ENCODE measurements at places on chromosomes 7 and 10. TPM values are rescaled to one million over a fixed set of nuclear protein-coding genes. Genes with fewer than 3 reads are reported as not detected.
A peak's percentile ranks its signal among the peaks of the same experiment; 100 is the strongest.

GRCh38 chr7:25520516-25520915, 292.2 kb upstream of the NPVF start:
- DNase-seq = no peak

GRCh38 chr7:4461531-4461930, 220.6 kb upstream of the FOXK1 start:
- DNase-seq = no peak

OR9A2 gene
- polyA plus RNA-seq = not detected

GRCh38 chr7:112398534-112398933, 51.7 kb upstream of the IFRD1 start:
- DNase-seq = no peak

VOPP1 gene
- 45.7 TPM for polyA plus RNA-seq

CLDN15 gene
- 1.9 TPM for polyA plus RNA-seq

SUN3 gene
- 0.01 TPM for polyA plus RNA-seq

GRCh38 chr7:23345601-23346000, 46.5 kb downstream of the MALSU1 start:
- no peak for DNase-seq

CADPS2 gene
- polyA plus RNA-seq = 1.6 TPM

C10orf143 gene
- 4.1 TPM for polyA plus RNA-seq

DNA sequence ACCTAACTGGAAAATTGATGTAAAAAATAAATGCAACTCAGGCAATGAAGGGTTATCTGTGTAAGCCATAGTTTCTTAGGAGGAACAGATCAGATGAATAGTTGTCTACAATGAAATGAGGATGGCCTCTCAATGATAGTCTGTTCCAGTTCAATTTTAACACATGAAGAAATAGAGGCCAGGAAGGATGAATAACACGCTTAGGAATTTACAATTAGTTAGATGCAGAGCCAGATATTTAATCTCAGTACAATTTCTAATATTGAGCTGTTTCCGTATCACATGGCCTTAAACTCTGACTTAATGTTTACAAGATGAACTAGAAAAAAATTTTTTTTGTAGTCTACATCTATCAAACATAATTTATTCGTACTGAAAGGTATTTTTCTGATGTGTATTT, 176.6 kb downstream of the GALNT11 start:
- no peak for DNase-seq

- no peak for DNase-seq
These were observed 136.1 kb downstream of the SEMA3A start for GRCh38 chr7:84058311-84059076.

DNA sequence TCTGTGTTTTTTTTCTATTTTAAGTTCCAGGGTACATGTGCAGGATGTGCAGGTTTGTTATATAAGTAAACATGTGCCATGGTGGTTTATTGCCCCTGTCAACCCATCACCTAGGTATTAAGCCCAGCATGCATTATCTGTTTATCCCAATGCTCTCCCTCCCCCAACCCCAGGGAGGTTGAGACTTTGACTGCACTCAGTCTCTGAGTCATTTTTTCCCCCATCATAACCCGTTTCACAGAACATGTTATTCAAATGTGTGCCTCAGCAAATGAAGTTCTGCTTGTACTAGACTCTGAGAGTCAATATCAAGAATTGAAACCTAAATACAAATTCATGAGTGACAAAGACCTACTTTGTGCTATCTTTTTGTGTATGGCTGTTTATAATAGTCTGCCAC, 70.0 kb upstream of the CYP26C1 start:
- DNase-seq = no peak

- DNase-seq = no peak
These were observed 111.7 kb upstream of the PLXNA4 start for GRCh38 chr7:132687981-132688383.

GRCh38 chr7:139124084-139124914, 14.8 kb upstream of the ZC3HAV1 start:
- DNase-seq = no peak

CYP17A1 gene
- polyA plus RNA-seq = 0.03 TPM

DNA sequence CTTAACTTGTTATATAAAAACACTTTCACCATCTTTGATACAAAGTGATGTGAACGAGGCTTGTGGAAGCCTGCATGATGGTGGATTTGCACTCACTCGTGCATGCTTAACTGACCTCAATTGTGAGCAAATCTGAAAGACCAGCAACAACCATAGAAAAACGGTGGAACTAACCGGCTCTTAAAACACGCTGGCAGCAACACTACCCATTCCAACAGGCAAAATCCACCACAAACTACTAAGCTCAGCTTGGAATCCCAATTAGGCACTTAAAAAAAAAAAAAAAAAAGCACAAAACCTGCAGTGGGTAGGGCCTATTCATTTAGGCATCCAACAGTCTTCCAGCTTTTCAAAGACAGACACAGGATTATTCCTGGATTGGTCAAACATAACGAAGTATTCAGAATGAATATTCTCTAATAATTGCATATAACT, 1.8 kb downstream of the GDI2 start:
- no peak for DNase-seq

GRCh38 chr7:158128572-158128971, 459.1 kb downstream of the PTPRN2 start:
- DNase-seq = peak; percentile 8

- no peak for DNase-seq
These were observed 97.5 kb upstream of the CCDC6 start for GRCh38 chr10:60003651-60004523.

NEUROD6 gene
- not detected for polyA plus RNA-seq

HHEX gene
- 1.5 TPM for polyA plus RNA-seq

DNA sequence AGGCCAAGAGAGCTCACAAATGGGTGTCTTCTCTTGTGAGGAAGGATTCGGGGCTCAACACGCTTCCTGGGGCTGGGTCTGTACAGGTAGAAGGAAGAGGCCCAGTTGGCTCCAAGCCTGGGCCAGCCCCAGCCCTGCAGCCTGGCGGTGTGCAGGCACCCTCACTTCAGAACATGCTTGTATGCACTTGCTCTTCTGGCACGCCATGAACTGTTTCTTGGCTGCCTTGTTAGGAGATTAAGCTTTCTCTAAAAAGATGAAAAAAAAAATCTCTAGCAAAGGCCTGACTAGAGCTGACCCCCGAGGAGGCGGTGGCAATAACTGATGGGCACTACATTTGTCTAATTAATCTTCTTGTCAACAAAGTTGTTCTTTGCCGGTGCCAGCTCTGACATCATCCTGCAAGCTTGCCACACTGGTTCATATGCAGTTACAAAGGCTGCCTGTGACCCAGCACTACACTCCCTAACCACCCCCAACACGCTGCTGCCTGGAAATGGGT, 94.7 kb downstream of the WDR11 start:
- DNase-seq = no peak

- DNase-seq = peak; percentile 74
These were observed 48.6 kb upstream of the PPIF start for GRCh38 chr10:79298403-79299244.

GRCh38 chr7:116897661-116898060, 35.3 kb downstream of the CAPZA2 start:
- no peak for DNase-seq

BTRC gene
- 17.6 TPM for polyA plus RNA-seq

DNA sequence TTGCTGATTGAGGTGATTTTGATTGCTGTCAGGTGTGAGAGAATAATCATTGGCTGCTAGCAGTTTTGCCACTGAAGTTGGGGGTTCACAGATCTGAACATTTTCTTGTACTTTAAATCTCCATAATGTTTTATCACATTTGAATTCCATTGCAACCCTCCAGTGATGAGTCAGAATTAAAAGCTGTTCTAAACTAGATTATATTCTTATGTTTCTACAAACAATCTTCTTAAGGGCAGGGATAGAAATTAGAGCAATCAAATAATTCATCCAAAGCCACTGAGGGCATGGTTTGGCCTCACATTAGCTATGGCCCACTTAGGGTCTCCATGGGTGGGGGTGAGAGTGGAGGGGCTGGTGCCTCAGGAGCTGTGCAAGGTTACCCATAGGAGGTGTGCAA, 53.0 kb upstream of the RPA3 start:
- no peak for DNase-seq

GRCh38 chr10:67114945-67115344, 189.1 kb downstream of the LRRTM3 start:
- no peak for DNase-seq

GRCh38 chr7:13990319-13990983, 985 bp upstream of the ETV1 start:
- DNase-seq = peak; percentile 58

FFAR4 gene
- 0.18 TPM for polyA plus RNA-seq

- DNase-seq = no peak
These were observed 17.9 kb upstream of the BAIAP2L1 start for GRCh38 chr7:98418636-98419315.

DNA sequence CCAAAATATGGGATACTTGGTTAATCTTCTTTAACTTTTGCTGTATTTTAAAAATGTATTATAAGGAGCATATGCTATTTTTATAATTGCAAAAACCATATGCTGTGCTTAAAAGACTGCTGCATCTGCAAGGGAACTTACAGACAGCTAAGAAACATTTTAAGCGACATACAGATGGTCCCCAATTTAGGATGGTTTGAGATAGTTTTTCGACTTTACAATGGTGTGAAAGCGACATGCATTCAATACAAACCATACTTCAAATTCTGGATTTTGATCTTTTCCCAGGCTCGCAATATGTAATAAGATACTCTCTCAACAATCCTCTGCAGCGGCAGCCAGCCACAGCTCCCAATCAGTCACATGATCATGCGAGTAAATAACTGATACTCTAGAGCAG, 73.2 kb downstream of the SHTN1 start:
- DNase-seq = no peak

GRCh38 chr7:2158331-2159175, 74.2 kb downstream of the MAD1L1 start:
- peak; percentile 26 for DNase-seq

DNA sequence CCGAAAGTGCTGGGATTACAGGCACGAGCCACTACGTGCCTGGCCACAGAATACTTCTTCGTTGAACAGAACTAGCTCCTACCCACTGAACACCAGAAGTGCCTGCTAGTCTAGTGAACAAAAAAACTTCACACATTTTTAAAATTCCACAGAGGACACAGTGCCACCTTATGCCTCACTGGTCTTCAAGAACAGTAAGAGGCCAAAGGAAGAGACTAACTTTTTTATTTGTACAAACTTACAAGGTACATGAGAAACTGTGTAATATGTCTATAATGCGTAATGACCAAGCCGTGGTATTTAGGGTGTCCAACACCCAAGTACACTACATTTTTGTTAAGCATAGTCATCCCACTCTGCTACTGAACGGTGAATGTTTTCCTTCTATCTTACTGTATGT, 144.4 kb upstream of the PTER start:
- DNase-seq = no peak

- no peak for DNase-seq
These were observed 58.8 kb downstream of the CAV1 start for GRCh38 chr7:116583653-116584052.

GRCh38 chr7:150412016-150412415, 32.9 kb downstream of the ZNF775 start:
- peak; percentile 28 for DNase-seq

TAS2R5 gene
- polyA plus RNA-seq = 0.21 TPM

- peak; percentile 34 for DNase-seq
These were observed 6.2 kb upstream of the HOXA11 start for GRCh38 chr7:27191161-27191731.

GRCh38 chr7:939843-940242, 14.6 kb downstream of the ADAP1 start:
- no peak for DNase-seq

SGCE gene
- polyA plus RNA-seq = 6.1 TPM

GRCh38 chr10:13960603-13961002, 370.1 kb downstream of the FRMD4A start:
- no peak for DNase-seq

GRCh38 chr10:103722632-103723031, 132.7 kb downstream of the SH3PXD2A start:
- no peak for DNase-seq

- no peak for DNase-seq
These were observed 80.1 kb downstream of the GRID1 start for GRCh38 chr10:86286236-86287109.

DNA sequence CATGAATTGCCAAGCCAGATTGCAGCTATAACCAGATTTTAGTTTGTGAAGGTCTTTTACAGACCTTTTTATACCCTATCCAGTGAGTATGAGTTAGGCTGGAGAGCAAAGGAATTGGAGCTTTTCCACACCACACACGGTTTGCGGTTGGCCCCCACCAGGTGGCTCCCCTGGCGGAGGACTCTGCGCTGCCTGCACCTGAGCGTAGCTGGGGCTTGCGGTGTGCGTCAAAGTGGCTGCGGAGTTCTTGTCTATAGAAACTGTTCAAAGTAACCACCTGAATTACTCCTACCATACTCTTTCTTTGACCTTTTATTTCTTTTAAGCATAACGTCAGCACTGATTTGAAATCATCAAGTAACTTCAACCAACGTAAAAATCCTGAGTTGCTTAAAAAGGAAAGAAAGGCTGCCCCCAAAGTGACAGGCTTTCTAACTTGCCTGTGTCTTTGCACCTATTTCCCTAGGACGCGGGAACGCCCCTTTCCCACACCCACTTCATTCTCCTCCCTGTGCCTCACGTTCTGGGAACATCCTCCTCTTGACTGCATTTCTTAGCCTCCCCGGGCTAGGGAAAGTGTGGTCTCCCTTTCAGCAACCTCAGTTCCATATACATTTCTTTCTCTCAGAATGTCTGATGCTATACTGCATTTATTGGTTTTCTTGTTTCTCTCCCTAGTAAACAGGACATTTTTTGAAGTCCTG, 47.6 kb upstream of the TMEM72 start:
- no peak for DNase-seq

SAP25 gene
- 0.40 TPM for polyA plus RNA-seq

- no peak for DNase-seq
These were observed 13.2 kb downstream of the MRPS33 start for GRCh38 chr7:141001546-141001945.

CYP3A4 gene
- 0.08 TPM for polyA plus RNA-seq
